ENCODE measurements at places on chromosomes 5 and 9.
A peak's percentile ranks its signal among the peaks of the same experiment; 100 is the strongest.

DNA sequence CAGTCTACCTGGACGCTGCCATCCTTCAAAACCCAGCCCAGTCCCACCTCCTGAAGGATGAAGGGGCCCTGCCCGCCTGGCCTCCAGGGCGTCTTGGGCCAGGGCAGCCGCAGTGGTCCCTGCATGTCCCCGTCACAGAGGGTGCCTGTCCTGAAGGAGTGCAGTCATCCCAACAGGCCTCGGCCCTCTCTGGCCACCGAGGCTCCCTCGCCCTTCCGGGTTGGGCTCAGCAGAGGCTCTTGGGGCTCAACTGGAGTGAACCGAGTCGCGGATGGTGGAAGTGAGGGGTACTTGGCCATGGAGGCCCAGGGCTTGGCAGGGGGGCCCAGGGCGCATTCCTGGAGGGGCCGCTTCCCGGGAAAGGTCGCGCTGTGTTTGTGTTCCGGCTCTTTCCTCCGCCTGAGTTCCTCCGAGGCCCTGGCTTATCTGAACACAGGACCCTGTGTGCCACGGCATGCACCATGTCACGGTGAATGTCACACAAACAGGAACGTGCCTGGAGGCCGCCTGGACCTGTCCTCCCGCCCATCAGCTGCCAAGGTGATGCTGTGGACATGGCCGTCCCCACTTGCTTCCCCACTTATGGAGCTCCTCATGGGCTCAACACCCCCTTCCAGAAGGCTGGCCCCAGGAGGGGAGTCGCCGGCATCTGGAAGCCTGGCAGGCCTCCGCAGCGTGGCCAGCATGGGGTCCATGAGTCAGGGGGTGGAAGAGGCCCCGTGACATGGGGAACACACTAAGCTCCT, 25.7 kb upstream of the OBP2B start:
- no peak for DNase-seq

DNA sequence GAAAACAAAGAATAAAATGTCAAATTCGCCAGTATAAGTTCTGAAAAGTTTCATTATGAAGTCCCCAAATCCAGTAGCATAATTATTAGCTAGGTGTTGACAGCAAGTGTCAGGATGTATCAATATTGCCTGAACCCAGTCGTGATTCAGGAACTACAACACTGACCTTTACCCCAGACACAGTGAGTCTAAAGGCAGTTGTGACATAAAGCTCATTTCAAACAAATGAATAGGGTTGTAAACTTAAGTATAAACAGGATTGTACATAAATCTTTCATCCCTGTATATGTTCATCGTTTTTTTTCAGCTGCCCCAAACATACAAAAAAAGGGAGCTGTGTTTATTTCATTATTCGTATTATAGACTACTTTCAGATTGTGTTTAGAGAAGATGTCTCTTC, 385.7 kb downstream of the PLK2 start:
- no peak for DNase-seq

DNA sequence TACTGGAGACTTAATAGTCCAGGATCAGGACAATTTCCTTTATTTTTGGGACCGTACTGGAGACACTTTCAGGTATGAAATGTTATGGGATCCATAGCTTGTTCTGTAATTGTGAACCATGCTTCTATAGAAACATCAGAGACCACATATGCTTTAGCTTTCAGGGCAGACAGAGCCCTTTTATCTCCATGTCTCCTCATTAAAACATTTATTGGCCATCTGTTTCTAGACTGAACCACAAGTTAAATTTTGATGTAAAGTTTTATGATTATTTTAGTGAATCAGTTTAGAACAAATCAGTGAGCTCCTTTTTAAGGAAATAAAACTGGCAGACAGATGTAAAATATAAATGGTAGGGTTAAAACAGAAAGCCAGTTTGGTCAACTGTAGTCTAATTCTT, 62.0 kb downstream of the SLC27A6 start:
- no peak for DNase-seq

DNA sequence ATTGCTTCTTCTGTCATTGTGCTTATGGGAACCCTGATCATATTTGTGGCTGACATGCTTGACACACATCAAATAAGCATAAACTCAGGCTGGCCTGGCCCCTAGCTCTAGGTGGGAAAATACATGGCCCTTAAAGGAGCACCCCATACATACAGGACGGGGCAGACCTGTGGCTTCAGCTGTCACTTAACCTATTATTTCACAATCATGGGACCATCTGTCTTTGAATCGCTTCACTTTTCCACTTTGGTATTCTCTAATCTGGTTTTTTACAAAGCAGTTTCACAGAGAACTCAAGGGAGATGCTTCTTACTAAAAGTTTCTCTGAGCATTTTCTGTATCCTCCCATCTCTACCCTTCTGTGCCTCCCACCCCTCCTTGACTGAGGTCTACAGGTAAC, 34.6 kb upstream of the LRRTM2 start:
- no peak for DNase-seq

- no peak for DNase-seq
These were observed 56.6 kb downstream of the SNCAIP start for GRCh38 chr5:122368510-122369251.

DNA sequence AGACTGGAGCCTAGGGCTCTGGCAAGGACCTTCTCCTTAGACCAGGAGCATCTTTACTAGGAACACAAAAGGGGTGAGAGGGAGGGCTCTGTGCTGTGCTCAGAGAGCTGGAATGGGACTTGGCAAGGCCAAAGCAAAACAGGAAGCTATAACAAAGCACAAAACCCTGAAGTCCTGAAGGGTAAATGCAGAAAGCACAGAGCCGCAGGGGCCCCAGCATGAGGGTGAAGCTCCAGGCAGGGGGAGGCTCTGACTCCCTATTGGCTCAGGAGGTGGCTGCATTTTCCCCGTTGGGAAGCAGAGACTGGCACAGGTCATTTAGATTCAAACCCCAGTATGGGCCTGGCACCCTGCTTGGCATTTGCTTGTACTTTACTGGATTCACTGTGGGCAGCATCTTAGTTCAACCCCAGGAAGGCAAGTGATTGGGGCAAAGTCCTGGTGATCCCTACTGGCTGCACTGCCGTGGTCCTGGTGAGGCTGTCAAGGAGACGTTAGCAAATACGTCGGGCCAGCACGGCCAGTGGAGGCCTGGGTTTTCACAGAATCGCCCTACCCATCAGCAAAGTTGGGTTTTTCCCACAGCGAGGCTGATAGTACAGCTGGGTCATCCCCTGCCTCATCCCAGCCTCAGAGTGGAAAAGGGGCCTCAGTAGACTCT, 46.3 kb downstream of the GGTA1 start:
- DNase-seq, result no peak

GRCh38 chr5:5398071-5398470, 24.4 kb upstream of the ICE1 start:
- no peak for DNase-seq

- DNase-seq, result no peak
These were observed 354.3 kb upstream of the CTNND2 start for GRCh38 chr5:12258549-12258948.

- no peak for DNase-seq
These were observed 51.4 kb downstream of the SMARCA2 start for GRCh38 chr9:2066312-2067273.

DNA sequence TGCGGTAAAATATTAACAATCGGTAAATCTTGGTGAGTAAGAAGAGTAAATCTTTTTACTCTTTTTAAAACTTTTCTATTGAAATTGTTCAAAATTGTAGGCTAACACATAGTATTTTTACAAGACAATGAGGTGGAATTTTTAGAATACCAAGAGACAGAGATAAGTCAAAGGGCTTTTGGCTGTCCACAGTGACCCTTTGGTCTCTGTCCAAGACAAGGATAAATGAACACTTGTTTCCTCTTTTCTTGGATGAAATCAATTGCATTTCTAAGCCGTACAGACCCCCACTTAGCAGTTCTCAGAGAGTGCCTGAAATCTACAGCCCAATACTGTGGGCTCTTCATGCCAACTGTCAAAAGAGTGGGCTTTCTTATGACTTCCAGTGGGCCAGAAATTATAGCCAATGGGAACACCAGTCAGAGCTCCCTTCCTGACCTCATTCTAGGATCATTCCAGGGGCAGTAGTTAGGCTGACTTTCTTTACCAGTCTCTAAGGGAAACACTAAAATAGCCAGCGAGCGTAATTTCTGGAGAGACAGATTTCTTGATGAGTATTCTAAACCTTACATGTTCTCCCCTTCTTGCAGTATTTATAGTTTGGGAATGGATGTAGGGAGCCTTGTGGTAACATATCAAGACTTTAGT, 74.1 kb downstream of the GALNT10 start:
- no peak for DNase-seq

DNA sequence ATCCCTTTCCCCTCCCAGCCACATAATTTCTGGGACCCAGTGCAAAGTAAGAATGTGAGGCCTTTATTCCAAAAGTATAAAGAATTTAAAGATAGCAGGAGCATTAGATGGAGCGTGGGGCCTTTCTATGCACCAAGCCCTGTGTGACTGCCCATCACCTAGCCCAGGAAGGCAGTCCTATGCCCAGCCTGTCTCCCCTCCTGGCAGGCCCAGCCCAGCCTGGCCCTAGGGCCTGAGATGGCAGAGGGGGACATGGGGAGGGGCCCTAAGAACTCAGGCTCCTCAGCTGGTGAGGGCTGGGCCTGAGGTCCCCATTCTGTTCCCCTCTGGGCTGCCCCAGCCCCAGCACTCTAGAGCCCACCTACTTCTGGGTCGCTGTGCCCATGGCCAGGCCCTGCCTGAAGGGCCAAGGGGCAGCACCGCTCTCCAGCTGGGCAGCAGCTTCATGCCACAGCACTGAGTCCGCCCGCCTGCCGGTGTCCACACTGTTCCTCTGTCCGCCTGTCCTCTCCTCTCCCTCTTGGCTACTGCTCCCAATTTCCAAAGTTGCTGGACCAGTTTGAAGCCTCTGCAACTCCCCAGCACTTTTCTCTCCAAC, 995 bp upstream of the SLC23A1 start:
- DNase-seq, result no peak

GRCh38 chr5:65117525-65117924, 348.8 kb downstream of the CWC27 start:
- DNase-seq, result no peak

GRCh38 chr9:93183663-93184431, at the start of gene WNK2:
Gene WNK2 (plus strand): TSS chr9:93184139. CDS start chr9:93184930, 791 bp downstream.
- DNase-seq, result peak; percentile 89

- no peak for DNase-seq
These were observed 183.3 kb downstream of the SEMA5A start for GRCh38 chr5:9362600-9362999.

- no peak for DNase-seq
These were observed 1.7 kb downstream of the RAB14 start for GRCh38 chr9:121199921-121200320.

DNA sequence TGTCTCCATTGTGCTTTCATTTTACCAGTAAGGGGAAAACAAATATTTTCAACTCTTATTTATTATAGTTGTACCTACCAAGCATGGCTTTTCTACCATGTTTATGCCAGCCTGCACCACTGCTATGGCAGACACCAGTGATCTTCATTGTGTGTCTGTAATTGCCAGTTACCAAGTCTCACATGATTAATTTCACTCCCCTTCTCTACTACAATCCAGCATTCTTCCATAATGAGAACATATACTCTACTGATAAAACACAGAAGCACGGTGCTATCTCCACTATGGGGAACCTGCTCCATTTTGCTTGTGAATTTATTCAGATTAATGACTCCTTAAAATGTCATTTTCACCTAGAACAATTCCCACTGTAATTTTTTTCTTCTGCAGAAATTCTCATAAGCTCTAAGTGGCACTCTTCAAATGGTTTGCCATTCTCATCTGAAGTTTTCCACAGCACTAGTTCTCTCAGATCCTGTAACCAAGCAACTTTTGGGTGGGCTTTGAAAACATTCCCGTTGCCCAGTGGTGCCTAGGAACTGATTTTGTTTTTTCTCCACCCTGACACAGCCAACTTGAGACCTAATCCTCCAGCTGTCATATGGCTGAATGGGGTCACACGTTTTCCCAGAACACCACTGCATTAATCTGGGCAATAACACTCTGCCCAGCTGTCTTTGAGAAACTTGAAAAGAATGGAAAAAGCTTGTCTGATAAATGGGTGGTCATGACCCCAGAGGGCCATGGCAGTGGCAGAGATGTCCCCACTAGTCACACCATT, 222.7 kb upstream of the RASEF start:
- no peak for DNase-seq

DNA sequence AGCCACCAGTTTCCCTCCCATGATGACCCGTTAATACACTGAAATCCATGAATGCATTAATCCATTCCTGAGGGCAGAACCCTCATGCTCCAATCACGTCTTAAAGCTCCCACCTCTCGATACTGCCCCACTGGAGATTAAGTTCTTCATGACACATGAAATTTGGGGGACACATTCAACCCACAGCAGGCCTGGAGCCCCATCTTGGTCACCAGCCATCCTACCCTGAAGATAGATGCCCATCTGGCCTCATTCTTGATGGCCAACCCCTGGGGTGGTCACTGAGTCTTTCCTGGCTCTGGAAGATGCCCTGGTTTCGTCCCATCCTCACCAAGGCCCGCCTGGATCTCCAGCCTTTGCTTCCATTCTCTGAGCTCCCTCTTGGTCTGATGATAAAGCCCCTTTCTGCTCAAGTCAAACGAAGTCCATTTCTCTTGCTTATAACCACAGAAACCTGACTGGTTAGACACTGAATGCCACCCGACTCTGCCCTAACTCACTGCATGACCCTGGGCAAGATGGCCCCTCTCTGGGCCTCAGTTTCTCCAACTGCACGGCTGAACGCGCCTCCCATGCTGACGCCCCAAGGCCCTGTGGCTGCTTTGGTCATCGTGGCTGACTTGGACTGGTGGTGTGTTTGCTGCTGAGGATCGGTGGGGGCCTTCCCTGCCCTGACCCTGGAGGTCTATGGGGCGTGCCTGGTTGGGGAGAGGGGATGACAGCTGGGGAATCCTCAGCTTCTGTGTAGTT, 138.4 kb upstream of the IER5L start:
- no peak for DNase-seq

DNA sequence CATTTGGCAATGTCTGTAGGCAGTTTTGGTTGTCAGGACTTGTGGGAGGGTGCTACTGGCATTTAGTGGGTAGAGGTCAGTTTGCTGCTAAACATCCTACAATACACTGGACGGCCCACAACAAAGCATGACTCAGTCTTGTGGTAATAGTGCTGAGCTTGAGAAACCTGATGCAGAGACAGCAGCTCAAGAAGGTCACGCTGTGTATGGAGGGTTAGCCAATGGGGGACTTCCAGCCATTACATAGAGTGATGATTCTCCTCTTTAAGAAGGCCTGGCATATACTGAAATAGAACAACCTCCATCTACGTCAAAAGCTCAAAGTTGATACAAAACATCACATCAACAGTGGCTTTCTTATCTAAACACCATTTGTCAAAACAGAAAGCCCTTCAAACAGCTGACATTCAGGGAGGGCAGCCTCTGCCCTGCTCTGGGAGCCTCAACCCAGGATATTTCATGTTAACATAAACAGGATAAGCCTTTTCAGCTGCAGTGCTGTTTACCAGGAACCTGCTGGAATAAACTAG, 143.0 kb downstream of the GPBP1 start:
- no peak for DNase-seq

Data from RWPE1 (cell line).